ENCODE measurements at places on chromosomes 4 and X.
A peak's percentile ranks its signal among the peaks of the same experiment; 100 is the strongest.

DNA sequence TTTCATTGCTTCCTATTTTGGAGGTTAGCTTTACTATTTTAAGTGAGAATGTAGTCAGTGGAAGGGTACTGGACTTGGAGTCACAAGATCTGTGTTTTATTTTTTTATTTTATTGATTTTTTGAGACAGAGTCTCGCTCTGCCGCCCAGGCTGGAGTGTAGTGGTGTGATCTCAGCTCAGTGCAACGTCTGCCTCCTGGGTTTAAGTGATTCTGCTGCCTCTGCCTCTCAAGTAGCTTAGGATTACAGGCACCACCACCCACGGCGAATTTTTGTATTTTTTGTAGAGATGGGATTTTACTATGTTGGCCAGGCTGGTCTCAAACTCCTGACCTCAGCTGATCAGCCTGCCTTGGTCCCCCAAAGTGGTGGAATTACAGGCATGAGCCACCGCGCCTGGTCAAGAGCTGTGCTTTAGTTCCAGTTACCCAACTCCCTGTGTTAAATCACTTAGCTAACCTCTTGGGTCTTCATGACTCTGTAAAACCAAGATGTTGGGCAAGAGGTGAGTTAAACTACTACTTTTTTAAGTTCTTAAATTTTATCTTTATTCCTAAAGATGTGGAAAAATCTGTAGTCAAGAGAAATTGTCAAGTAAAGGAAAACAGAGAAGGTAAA is 11.2 kb downstream of the USP9X start:
- DNase-seq, result no peak

DNA sequence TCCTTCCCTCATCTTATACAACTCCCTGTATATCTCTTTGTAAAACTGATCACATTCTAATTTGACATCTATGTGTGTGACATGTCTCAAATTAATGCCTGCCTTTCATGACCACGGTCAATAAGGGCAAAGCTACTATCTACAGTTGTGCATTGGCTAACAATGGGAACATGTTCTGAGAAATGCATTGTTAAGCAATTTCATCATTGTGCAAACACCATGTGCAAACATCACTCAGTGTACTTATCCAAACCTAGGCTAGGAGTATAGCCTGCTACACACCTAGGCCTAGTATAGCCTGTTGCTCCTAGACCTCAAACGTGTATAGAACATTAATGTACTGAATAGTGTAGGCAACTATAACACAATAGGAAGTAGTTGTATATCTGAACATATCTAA is 95.0 kb downstream of the BANK1 start:
- no peak for DNase-seq

- no peak for DNase-seq
These were observed 47.4 kb downstream of the REPS2 start for GRCh38 chrX:16993791-16994318.

DNA sequence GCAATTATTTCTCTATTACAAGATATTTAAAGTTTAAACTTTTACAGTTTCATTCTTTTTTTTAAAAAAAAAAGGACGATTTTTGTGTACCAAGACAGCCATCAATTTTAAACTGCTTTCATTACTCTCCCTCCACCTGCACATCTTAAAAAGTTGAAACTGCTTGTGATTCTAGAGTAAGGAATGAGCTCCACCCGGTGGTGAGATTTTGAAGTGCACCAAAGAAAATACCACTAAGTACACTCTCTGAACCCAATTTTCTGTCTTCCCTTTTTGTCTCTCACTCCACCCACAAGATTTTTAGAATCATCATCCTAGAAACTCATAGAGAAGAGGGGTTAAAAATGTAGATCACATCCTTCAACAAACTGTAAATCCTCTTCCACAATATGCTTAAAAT is 91.3 kb upstream of the WDR44 start:
- DNase-seq, result no peak

DNA sequence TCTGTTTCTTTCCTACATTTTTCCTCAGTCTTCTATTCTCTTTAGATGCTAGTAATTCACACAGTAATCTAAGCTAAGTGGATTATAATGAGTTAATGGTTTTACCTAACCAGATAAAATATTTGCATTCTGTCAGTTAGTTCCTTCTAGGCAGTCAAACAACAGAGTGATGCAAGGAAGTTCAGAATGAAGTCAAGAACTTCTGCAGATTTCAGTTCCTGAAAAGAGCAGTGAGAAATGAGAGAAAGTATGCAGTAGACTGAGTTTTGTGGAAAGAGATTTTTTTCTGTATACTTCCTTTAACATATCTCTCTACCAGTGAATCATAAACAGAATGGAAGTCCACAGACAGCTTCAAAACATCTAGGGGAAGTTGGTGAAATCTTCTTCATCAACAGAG is 774.0 kb upstream of the POU3F4 start:
- no peak for DNase-seq

GRCh38 chr4:53961351-53961750 is 103.1 kb downstream of the CHIC2 start:
- no peak for DNase-seq

DNA sequence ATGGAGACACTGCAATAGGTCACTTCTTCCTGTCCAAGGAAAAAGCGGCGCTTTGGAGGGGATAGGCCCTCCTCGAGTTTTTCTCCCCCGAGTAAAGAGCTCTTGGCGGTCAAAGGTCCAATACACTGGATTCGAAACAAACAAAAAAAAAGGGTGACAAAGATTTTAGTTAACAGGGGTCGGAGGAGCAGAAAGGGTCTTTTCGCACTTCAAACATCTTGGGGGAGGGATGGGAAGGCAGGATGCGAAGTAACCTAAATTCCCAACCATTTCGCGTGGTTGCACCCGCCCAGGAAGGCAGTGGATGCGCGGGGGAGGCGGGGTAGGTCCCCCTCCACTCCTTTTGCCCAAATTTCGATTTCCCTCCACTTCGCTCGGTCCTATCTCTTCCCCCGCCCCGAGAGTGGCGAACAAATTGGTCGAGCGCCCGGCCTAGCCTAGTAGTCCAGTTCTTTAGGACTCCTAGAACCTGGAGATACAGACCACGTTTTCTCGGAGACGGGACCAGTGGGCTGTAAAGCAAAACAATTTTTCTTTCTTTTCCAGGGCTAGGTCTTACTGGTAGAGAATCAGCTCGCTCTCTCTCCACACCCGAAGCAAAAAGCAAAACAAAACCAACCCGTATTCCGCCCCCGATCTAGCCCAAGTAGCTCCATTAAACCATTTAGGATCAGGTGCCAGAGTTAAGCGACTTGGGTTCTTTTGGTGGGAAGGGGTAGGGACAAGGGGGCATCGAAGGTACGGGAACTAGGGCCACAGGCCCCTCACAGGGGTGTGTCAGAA is 2.0 kb upstream of the STAG2 start:
- DNase-seq, result no peak

DNA sequence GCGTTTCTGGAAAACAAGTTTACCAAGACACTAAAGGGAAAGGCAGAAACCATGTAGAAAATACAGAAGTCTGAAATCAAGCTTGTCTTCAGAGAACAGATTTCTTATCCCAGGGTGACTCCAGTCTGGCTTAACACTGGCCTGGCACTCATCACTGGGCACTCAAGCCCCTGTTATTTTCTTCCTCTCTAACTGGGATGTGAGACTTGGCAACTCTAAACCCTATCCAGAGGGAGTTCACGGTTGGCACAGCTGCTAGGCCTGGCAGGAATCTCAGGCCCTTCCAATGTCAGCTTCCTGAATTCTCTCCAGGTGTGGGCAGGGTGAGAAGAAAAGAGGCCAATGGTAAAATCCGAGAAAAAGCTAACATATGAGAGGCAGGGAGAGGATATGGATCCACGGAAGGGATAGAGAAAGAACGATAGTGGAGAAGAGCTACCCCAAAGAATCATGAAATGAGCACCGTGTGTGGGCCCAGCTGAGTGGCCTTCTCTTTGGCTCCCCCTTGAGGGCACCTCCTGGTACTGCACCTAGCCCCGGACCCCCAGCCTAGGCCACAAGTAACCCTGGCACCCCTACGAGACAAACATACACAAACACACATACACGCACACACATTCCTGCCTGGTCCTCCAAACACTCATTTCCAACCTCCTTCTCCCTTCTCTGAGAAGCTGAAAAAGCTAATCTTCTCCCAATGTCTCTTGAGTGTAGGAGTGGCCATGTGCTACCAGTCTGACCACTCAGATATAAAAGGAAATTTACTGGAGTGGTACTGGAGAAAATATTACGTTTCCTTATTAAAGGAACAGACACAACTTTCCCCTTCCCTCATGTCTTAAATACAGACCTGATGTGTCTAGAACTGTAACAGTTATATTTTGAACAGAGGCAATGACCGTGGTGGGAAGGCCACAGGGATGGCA is 16.6 kb upstream of the PTCHD1 start:
- DNase-seq, result no peak

DNA sequence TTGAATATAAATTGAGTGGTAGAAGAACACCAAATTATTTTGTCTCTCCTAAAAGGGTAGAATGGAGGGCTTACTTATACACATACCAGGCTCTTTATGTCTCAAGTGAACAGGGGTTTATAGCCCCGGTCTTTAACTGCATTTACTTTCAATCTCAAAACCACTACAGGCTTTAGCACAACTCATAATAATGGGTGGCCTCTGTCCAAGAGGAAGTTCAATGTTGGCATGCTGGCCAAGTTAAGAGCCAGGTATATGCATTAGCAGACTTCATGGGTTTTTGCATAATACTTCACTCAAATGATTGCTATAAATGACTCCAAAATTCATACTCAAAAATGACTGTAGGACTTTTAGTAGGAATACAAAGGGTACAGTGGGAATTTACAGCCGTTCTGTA is 118.5 kb upstream of the OTUD4 start:
- DNase-seq, result no peak

DNA sequence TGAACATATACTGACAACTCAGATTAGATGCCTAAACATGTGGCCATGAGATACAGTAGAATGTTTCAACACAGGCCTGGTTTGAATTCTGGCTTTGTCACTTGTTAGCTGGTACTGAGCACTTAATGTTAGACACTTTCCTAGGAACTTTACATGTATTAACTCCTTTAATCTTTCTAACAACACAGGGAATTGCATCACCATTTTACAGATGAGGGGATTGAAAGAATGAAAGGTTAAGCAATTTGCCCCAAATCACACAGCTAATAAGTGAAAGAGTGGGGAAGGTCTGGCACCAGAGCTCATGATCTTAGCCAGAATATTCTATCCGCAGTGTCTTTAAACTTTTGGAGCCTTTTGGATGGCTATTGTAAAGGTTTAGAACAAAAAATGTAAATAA is 95.9 kb downstream of the NYX start:
- DNase-seq, result no peak

DNA sequence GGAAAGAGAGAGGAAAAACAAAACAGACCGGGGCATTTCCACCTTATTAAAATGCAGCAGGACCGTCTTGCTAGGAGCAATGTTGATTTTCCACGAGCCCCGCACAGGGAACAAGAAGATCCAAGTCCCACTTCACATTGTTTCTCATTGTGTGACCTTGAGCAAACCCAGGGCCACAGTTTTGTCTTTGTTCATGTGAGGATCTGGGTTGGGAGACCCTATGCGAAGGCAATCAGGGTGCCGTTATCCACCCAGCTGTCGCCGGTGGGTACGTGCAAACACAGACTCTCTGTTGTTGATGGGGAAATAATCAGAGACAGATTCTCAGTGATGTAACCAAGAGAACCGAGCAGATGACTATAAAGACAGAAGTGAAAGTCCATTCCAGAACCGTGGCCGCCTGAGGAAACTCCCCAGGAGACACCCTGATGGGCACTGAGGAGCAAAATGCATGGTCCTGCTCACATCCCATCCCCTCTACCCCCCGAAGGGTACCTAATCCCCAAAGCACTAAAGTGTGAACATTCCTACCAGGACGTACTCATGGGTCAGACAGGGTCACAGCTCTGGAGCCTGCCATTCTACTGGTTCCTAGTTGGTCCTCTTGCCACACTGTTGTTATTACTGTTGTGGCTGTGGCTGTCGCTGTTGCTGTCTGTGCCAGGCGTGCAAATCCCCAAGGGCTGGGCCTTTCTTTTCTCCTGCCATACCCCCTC is 102.7 kb upstream of the RBPJ start:
- DNase-seq, result no peak

DNA sequence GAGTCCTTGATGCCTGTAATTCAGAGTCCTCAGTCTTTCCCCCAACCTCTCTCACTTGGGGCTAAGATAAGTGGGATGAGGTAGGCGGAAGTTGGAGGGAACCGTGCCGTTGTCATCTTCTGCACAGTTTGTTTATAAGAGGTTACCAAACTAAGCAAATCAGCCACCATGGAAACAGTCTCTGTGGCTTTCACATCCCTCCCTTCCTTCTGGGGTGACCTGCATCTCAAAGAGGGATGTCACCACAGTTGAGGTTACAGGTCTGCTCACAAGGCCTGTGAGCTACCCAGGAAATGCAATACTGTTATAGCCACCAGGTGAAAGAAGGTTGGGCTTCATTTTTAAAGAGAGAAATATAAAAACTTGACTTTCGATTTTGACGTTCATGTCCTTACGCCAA is 26.3 kb downstream of the RTL5 start:
- no peak for DNase-seq

DNA sequence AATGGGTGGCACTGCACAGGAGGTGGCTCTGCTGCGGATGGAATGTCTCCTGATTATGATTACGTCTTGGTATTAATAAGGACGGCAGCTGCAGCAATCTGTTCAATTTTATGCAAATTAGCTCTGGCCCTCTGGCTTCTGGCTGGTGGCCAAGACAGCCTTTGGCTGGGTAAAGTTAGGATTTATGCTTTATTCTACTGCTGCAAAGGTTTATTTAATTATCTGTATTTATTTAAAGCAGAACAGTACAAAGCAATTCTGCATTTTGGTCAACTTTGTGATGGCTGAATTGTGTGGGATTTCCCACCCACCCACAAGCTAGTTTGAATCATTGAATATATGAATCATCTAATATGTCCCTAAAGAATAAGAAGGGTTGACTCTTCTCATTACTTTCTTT is 745.6 kb upstream of the FAM241A start:
- peak; percentile 21 for DNase-seq

DNA sequence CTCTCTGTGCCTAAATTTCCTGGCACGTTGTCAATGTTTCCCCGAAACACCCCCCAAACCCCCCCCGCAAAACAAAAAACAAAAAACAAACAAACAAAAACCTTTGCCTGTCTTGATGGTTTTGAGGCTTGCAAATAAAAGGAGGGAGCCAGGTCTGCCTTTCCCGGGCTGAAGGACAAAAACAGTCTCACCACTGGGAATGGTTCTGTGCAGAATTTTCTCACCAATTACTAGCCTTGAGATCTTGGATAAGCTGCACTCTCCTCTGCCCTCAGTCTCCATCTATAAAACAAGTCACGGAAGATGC is 15.5 kb downstream of the NKX3-2 start:
- no peak for DNase-seq

DNA sequence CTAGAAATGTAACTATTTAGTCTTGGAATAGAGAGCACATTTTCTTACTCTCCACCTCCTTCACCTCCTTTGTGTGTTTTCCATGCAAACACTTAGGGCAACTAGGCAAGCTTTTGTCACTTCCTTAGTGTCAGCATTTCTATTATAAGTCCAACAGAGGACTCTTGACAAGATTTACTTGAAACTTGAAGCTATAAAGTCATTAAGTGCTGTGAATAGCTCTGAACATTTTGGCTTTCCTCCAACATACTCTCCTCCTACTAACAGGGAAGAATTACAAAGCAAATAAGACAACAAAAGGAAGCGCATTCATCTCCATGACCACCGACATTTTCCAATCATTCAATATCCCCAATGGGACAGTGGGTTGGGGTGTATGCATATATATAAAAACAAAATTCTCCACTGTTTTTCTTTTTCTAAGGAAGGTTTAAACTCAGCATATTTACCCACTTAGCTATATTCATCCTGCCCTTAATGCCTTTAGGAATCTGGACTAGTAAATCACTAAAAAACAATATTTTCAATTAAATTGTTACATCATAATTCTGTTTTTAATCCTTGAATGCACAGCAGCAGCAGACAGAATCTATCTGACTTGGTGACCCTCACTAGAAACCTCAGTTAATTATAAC is 264.6 kb downstream of the SNCA start:
- DNase-seq, result no peak

Measured in skeletal muscle cell (primary cell).